ENCODE measurements at places on chromosomes 1 and 21. TPM values are rescaled to one million over a fixed set of nuclear protein-coding genes. Genes with fewer than 3 reads are reported as not detected.

- no peak for DNase-seq
These were observed 11.7 kb downstream of the LAX1 start for GRCh38 chr1:203776636-203777035.

DNA sequence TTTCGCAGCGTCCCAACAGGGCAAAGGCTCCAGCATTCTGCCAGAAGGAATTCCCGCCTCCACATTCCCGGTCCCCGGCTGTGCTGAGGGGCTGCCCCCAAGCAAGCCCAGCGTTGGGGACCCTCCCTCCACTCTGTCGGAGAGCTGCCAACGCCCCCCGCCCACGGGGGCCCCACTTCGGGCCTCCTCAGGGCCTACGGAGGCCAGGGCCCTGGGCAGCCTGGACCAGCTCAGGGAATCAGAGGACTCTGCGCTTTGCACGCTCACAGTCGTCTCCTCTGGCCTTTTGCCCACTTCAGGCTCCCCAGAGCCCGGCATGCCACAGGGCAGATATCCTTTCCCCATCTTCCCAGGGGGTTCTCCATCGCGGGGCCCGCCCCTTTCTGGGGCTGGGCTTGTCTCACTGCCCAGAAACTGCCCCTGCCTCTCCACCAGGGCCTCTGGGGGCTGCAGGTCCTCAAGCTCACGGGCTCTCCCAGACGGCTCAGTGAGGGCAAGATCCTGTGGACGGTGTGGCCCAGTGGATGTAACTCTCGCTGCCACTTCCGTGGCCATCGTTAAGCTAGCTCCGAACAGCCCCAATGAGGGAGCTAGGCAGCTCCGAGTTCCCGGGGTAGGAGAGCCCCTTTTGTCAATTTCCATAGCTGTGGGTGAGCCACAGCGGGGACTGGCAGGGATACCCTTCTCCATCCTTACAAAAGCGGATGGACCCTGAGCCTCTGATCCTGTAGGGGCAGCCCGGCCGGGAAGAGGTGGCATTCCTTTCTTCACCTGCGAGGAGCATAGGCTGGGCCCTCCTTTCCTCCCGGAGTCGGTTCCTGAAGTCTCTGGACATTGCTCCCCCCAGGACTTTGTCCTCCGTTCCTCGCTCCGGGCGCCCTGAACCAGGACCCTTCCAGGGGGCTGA, 2.8 kb downstream of the ITPKB start:
- peak; percentile 60 for DNase-seq

- peak; percentile 35 for DNase-seq
These were observed 7.0 kb downstream of the EPHX1 start for GRCh38 chr1:225816643-225817538.

- DNase-seq, result no peak
These were observed 24.3 kb downstream of the GPSM2 start for GRCh38 chr1:108901106-108901505.

- DNase-seq, result no peak
These were observed 36.2 kb downstream of the UBE2G2 start for GRCh38 chr21:44765231-44766013.

GRCh38 chr1:239574112-239574511, 187.7 kb downstream of the CHRM3 start:
- no peak for DNase-seq

DNA sequence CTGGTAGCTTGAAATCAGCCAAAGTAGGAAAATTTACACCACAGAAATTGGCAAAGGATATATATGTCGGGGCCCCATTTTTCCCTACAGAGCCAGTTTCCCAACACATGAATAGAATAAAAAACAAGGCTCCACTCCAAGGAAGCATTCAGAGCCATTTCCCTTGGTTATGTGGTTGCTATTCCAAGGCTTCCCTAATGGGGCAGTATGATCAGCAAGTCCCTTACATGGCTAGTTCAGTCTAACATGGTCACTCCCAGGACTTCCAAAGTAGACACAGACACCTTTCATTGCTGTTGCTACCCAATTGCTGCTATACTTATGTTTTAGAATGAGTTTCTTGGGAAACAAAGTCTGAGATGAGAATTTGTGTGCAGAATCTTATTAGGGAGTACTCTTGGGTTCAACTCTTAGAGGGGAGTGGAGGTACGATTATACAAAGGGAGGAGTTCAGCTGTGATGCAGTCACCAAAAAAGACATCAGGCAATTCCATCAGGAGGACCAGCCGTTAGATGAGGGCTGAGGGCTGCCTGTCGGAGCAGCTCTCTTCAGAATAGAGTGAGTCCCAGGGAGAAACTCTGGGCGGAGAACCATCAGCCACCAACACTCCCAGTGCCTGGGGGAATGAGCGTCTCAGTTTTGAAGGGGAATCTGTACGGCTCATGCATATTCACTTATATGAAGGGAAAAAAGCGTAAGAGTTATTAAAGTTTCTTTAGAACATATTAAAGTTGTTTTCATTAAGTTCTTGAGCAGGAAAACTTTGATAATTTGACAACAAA, 92.9 kb downstream of the C21orf91 start:
- peak; percentile 43 for DNase-seq

GRCh38 chr1:90919900-90920299, 101.9 kb downstream of the ZNF644 start:
- DNase-seq, result no peak

- DNase-seq, result no peak
These were observed 223.3 kb downstream of the FGGY start for GRCh38 chr1:59520194-59520593.

- DNase-seq, result no peak
These were observed 909.8 kb downstream of the BRINP3 start for GRCh38 chr1:189567890-189568289.

- no peak for DNase-seq
These were observed 5.2 kb downstream of the B3GALT6 start for GRCh38 chr1:1236945-1237873.

DNA sequence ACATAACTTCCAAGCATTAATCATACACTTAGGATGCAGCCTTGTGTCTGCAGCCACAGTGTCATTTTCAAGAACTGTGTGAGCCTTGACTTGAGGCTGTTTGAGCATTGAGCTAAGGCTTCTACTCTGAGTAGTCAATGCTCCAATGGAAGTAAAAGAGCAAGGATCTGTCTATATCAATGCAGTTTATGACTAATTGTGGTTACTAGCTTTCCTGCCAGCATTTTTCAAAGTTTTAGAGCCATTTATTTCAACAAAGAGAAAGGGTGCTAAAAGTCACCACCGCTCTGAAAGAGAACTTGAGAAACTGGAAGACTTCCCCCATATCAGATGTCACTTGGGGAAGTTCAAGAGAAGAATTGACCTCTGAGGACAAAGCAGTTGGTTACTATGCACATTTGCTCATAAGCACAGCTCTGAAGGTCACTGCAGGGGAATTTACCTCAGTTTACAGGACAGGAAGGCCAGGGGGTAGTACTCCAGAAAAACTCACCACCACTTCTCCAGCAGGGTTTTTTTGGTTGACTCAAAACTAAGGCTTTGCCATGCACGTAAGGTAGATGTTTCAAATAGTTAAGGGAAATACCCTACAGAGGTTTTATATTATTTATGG, 24.5 kb upstream of the RGS1 start:
- no peak for DNase-seq

GRCh38 chr1:161727256-161727924, 6.0 kb downstream of the FCRLB start:
- DNase-seq, result peak; percentile 41

DNA sequence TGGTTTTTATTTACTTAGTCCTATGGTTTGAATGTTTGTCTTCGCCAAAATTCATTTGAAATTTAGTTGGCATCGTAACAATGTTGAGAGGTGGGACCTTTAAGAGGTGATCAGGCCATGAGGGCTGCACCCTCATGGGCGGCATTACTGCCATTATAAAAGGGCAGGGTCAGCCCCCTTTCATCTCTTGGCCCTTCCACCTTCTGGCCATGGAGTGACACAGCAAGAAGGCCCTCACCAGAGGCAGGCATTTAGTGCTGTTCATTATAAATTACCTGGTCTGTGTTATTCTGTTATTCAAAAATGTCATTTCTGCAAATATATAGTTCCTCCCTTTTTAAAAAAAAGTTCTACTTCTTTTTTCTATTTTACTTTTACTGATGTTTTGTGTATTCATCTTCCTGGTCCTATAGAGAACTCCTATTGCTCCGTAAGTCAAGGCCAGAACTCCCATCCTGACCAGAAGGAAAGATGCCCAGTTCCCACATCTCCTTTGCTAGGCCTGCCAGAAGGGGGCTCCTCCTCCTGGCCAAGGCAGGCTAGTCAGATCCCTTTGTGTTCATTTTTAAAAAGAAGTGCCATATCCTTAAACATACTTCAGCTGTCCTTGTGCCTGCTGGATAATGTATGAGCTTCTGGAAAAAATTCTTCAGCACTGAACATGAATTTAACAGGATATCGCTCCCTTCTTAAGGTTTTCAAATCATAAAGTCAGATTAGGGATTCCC, 10.0 kb upstream of the LBR start:
- peak; percentile 61 for DNase-seq

DNA sequence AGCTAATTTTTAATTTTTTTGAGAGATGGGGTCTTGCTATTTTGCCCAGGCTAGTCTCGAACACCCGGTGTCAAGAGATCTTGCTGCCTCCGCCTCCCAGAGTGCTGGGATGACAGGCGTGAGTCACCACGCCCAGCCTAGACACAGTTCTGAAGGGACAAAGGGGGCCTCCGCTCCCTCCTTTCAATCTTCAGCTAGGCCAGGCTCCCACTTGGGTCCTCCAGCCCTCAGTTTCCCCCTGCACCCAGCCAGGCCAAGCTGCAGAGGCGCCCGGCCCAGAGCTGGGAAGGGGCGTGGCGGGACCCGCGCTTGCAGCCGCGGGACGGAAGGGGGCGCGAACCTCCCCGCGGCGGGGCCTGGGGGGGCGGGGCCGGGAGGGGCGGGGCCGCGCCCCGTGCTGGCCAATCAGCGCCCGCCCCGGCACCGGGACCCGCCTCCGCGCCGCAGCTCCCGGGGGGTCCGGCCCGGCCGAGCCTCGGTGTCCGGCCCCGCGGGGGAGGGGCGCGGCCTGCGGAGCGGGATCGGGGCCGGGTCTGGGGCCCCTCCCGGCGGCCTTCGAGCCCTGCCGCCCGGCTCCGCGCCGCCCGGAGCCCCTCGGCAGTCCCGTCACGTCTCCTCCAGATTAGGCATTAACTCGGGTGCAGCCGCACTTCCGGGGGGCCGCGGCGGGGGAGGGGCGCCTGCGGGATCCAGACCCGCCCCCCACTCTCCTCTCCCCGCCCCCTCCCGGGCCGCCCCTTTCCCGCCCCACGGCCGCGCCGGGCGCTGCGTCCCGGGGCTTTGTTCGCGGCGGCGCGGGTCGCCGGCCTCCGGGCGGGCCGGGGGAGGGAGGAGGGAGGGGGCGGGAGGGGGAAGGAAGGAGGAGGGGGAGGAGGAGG, 559 bp upstream of the AGRN start:
- peak; percentile 83 for DNase-seq

- DNase-seq, result no peak
These were observed 103.7 kb downstream of the SLC16A1 start for GRCh38 chr1:112852276-112852675.

- DNase-seq, result no peak
These were observed 5.9 kb upstream of the KRTAP10-4 start for GRCh38 chr21:44567481-44568171.

DNA sequence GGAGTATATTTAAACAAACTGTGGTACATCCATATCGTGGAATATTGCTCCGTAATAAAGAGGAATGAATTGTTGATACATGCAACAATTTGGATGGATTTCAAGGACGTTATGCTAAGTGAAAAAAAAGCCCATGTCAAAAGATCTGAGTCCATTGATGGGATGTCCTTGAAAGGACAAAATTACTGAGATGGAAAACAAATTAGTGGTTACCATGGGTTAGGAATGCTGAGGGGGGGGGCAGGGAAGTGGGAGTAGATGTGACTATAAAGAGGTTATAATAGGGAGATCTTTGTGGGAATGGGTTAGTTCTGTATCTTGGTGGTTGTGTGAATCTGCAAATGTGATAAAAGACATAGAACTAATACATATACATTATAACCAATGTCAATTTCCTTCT, 409.3 kb downstream of the SRGAP2C start:
- no peak for DNase-seq

GRCh38 chr1:162380061-162380846, 1.3 kb upstream of the C1orf226 start:
- DNase-seq, result no peak

DNA sequence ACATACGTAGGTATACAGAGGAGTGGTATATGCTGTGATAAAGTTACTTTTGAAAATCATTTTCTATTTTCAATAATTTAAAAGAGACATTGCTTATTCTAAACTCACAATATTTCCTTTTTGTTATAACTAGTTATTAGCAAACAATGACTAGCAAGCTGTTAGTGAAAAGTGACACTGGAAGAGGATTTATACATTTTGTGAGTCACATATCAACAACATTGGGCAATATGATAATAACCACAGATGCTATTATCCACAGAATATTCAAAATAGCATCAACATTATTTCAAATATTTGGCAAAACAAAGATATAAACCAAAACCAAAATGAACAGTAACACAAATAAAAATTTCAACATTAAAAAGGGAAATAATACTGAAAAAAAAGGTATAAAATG, 104.0 kb upstream of the HP1BP3 start:
- DNase-seq, result no peak

DNA sequence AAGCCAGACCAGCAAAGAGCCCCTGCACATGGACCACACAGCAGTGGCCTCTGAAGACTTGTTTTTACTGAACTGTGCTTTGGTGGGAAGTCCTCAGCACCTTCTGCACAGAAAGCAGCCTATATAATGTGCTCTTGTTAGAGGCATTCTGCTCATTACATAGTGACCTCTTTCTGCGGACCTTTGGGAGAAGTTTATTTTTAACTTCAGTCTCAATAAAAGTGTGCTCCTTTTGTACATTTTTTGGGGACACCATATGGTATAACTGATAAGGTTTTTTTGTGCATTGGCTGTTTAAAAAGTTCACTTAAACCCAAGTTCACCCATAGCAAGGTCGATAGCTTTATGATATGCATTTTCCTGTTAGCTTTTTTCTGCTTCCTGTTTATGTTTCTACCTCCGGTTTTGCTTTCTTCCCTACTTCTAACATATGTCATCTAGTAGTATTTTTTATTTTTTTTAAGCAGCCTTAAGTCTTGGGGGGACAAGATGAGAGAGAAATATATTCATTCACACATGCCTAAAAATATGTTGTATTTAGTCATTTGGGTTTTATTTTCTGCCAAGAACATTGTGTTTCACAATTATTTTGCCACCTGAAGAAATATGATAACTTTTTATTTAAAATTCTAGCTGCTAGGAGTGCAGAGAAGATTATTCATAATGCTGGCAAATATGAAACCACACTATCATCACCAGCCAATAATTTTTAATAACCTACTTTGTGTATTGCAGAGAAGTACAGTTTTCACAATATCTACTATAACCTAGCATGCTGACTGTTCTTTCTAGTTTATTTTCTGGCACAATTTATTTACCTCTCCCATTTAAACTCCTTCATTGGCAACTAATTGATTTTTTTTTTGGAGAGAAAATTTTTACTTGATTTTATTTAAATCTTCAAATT, 22.9 kb upstream of the SLC19A2 start:
- DNase-seq, result no peak

SHISA4 gene
- 9.2 TPM for total RNA-seq

GFI1 gene
- not detected for total RNA-seq

CACNA1E gene
- 1.1 TPM for total RNA-seq

PPFIA4 gene
- total RNA-seq, result 7.6 TPM

KRTAP19-8 gene
- total RNA-seq, result not detected

MUTYH gene
- 67.4 TPM for total RNA-seq

ESPN gene
- 12.7 TPM for total RNA-seq

CHI3L2 gene
- not detected for total RNA-seq

AMY1B gene
- total RNA-seq, result not detected

RNU1-4 gene
- not detected for total RNA-seq

ABCA4 gene
- total RNA-seq, result 0.08 TPM

CELA3A gene
- not detected for total RNA-seq

CA6 gene
- total RNA-seq, result not detected

SH2D2A gene
- 3.4 TPM for total RNA-seq

OR6N1 gene
- not detected for total RNA-seq

MR1 gene
- total RNA-seq, result not detected

Measured in GM23338 (cell line).